ENCODE measurements at places on chromosomes 7 and 10.
A peak's percentile ranks its signal among the peaks of the same experiment; 100 is the strongest.

DNA sequence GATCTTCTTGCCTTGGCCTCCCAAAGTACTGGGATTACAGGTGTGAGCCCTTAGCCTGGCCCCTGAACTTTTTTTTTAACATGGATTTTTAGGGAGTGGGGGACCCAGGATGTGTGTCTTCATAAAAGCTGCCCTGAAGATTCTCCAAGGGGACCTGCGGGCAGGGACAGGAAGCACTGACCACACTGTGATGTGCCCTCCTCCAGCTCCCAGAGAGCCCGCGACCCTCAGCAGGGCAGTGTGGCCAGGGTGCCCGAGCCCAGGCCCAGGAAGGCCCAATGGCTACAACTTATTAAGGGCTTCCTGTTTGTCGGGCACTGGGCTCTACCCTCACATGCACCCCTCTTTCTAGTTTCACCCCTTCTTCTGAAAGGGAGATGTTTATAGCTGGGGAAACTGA lies 2.5 kb upstream of the RET start:
- DNase-seq = no peak

GRCh38 chr7:132580717-132581285 lies 4.5 kb upstream of the PLXNA4 start:
- DNase-seq = peak; percentile 64

- no peak for DNase-seq
Observed at GRCh38 chr7:80726666-80727065, 88.2 kb downstream of the CD36 start.

DNA sequence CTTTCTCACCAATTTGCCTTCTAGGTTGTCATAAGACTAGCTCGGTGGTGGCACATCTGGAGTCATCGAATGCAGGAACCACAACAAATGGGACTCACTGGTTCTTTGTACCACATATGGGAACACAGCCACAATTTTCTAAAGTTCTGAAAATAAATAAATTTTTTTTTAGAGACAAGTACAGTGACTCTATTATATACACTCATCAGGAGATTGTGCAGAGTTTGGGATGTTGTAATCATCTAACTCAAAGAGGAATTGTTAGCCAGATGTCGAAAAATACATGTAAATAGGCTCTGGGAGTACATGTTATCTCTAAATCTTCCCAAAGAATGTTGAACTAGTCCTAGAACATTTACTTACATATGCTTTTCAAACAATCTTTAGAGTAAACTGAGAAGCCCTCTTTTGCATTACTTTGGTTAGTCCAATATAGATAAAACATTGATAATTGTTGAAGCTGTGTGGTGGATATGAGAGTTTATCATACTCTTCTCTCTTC lies 19.6 kb upstream of the SEPTIN7 start:
- DNase-seq = no peak

DNA sequence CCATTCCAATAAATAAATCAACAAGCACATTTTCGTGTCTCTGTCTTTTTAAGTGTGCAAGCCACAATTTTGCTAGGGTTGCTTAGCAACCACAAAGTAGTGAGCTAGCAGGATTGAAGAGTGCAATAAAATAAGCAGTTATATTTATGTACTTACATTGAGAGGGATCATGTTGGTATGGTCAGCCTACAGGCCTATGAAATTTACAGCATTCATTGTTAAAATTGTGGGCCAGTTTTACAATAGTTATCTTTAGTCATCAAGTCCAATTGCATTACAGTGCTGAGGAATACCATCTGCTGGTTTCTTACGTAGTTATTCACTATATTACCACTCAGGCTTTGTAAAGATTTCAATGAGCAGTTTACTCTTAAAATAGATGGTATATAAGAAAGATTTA lies 192.5 kb upstream of the POT1 start:
- DNase-seq = no peak

DNA sequence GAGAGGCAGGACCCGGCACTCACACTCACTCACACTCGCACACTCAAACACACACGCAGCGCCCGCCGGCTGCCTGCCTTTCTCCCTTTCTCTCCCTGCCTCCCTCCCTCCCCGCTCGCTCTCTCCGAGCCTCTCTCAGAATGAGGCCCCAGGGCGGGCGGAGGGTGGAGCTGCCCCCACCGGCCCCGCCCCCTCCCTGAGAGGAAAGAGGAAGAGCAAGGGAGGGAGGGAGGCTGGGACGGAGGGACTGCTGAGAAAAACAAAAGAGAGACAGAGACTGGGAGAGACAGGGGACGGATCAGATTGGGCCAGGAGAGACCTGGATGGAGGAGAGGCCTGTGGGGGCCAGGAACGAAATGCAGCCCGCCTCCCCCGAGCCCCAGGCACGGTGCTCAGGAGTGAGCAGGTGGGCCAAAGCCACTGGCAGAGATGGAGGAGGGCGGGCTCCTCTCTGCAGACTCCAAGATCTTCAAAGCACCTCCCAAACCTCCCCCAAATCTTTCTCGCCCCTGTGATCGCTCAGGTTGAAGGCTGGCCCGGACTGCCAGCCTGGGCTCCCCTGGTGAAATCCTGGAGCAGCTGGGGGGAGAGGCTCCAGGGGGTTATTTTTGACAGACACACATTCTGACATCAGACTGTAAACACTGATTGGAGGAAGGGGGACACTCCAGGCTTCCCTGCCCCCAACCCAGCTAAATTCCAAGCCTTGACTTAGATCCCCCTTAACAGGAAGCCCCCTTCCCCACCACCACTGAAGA lies 5.1 kb downstream of the LDB1 start:
- peak; percentile 88 for DNase-seq

GRCh38 chr7:158114056-158114850 lies 473.4 kb downstream of the PTPRN2 start:
- DNase-seq = no peak

- no peak for DNase-seq
Observed at GRCh38 chr7:46003896-46004875, 83.1 kb upstream of the IGFBP3 start.

DNA sequence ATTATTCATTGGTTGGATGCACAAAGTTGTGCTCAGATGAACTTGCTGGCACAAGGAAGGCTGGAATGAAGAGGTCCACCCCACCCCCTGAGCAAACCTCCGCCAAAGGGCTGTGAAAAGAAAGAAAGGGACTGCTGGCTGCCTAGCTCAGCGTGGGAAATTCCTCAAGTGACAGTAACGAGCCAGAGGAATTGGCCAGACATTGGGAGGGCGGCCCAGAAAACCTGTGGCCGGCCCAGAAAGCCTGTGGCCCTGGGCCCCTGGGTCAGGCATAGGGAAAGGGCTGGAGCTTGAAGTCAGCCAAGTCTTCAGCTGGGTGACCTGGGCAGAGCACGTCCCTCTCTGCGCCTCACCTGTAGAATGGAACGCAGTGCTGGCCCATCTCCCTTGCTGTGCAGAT lies 30.6 kb upstream of the CTBP2 start:
- no peak for DNase-seq

- DNase-seq = no peak
Observed at GRCh38 chr7:66957595-66958290, 36.7 kb downstream of the TMEM248 start.

GRCh38 chr10:113475381-113475807 lies 77.5 kb upstream of the HABP2 start:
- DNase-seq = no peak

DNA sequence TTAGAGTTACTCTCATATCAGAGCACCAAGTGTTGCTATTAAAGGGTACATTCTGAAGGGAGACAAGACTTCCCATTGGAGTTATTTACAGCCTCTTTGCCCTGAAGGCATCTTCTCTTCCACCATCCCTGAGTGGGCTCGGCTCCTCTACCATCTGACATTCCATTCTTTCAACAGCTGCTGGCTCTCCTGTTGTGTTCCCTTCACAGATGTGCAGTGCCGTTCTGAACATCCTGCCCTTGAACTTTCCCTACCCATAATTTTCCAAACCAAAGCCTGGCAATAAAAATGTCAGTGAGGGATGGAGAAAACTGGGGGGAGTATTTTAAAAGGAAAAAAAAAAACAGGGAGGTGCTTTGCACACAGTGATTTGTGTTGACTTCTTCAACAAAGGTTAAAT lies 392.9 kb downstream of the KCNMA1 start:
- DNase-seq = no peak

DNA sequence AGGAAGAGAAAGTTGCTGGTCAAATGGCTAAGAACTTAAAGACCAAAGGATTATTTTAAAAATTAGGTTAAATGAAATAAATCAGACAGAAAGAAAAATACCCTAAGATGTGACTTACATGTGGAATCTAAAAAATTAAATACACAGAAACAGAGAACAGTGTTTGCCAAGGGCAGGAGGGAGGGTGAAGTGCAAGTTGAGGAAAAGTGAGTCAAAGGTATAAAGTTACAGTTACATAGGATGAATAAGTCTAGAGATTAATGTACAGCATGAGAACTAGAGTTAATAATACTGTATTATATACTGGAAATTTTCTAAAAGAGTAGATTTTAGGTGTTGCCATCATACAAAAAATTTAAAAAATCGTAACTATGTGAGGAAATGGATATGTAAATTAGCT lies 146.3 kb downstream of the MDFIC start:
- no peak for DNase-seq
